Putamen (tissue), 1 donor: ENCODE measurements at places on chromosomes 3 and 15.
A peak's percentile ranks its signal among the peaks of the same experiment; 100 is the strongest.

GRCh38 chr3:192514081-192514753, 213.1 kb downstream of the FGF12 start:
- DNase-seq = no peak

- DNase-seq = no peak
Measured at GRCh38 chr3:187327845-187328244, 36.3 kb upstream of the MASP1 start.

DNA sequence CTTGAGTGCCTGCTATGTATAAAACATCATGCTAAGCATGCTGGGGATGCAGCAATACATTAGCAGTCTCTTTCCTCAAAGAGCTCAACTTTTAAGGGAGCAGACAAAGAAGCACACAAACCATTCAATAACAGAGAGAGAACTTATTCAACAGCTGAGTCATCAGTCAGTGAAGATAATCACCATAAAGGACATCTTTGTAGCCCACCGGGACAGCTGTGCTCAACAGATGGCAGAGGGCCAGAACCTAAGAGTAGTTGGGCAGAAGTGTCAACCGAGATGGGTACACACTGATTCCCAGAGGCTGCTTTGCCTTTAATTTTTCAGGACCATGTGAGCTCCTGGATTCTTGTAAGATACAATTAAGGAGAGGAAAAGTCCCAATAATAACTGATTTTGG, 4.2 kb upstream of the RAB8B start:
- DNase-seq = no peak

- DNase-seq = no peak
Measured at GRCh38 chr15:68639926-68640600, 61.3 kb downstream of the CORO2B start.

GRCh38 chr15:31039961-31040360, 48.5 kb upstream of the MTMR10 start:
- DNase-seq = no peak

- DNase-seq = peak; percentile 69
Measured at GRCh38 chr3:11482021-11482420, 161.7 kb downstream of the VGLL4 start.

DNA sequence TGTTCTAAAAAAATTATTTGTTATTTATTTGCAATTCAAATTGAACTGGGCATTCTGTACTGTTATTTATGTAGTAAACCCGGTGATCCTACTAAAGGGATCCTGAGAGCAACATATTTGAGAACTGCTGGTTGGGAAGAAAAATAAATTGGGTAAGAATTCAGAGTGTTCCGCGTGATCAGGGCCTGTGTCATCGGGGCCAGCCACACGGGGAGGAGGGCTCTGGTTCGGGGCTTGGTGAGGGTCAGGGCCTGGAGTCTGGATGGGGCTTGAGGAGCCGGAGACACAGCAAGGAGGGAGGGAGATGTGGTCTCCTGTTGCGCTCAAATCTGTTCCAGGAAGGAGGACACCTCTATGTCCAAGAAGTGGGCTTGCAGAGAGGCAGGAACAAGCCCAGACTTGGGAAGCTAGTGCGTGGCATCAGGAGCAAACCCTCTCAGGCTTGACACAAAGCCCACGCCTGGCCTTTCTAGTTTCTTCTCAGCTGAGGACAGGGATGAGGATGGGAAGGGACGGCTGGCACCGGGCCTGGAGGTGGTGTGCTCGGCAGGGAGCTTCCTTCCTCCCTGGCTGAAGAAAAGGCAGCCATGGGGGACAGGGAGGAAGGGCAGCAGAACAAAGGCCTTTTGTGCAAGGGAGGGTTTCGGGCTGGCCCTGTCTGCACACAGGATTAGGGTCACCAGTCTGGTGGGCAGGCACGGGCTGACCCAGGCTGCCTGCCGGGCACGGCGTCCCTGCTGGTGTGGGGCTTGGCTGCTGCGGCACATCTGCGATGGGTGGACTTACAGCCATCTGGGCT, 22.9 kb upstream of the FBLN2 start:
- DNase-seq = no peak

DNA sequence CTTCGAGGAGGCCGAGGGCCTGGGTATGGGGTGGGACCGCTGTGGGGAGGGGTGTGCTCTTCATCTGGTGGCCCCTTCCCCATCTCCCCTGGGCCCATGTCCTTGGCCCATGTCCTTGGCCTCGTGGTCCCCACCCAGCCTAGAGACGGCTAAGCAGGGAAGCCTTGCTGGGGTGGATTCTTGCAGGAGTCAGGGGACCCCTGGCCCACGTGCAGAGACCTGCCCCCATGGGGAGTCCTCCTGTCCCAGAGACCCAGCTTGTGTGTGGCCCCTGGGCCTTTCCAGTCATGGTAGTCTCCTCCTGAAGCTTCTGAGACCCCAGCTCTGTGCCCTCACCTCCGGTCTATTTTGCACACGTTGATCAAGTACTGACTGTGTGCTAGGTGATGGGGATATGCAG, 97.4 kb downstream of the TBC1D2B start:
- DNase-seq = no peak

- no peak for DNase-seq
Measured at GRCh38 chr15:70420948-70421482, 323.3 kb upstream of the TLE3 start.

DNA sequence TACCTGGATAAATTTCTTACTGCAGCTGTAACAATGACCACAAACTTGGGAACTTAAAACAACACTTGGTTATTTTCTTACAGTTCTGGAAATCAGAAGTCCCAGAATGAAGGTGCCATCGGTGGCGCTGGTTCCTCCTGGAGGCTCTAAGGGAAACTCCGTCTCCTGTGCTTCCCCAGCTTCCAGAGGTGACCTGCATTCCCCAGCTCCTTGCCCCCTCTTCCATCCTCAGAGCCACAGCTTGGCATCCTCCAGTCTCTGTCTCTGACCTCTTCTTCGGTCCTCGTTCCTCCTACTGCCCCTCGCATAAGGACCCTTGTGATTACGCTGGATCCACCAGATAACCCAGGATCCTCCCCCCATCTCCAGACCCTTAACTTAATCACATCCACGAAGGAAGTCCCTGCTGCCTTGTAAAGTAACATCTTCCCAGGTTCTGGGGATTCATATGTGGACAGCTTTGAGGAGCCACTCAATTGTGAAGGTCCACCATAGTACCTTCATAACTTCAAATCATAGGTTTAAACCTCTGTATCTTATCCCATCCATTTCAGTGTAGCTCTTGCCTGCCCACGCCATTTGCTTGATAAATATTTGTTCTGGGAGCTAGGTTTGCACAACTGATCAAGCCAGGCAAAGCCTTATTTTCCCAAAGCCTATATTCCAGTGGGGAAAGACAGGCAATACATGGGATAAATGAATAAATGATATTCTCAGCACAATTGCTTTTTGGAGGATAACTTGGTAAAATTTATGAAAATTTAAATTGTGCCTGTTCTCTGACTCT, 34.8 kb downstream of the KLF15 start:
- no peak for DNase-seq

DNA sequence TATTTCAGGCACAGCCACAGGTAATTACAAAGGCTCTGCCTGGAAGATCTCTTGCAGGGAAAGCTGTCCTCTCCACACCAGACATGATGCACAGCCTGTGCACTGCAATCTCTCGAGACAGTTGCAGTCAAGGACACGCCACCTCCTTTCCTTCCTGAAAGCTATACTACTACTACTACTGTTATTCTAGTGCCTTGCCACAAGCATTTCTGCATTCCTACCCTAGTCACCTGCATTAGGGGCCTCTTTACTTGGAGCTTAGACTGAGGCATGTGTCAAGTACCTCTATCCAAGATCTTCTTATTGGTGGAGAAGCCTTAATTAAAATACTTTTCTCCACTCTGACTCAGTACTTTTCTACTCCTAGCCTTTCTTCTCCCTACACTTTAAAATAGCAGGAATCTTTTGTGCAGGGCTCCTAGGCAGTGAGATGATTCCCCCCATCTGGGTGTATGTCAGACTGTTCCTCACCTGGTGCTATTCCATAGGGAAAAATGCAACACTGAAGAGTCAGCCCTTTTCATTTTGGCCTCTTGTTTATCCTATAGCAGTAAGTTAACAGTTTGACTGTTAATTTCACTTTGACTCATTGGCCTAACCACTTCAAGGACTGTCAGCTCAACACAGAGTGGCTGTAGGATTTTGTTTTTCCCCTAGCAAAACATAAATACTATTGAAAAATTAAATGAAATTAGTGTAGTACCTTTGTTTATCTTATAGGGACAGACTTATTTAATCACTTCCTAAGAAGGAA, 78.9 kb downstream of the ESYT3 start:
- no peak for DNase-seq

GRCh38 chr3:42581400-42581708, 413 bp downstream of the SEC22C start:
- DNase-seq = no peak

GRCh38 chr3:61340931-61341461, 89.7 kb upstream of the FHIT start:
- DNase-seq = peak; percentile 26

DNA sequence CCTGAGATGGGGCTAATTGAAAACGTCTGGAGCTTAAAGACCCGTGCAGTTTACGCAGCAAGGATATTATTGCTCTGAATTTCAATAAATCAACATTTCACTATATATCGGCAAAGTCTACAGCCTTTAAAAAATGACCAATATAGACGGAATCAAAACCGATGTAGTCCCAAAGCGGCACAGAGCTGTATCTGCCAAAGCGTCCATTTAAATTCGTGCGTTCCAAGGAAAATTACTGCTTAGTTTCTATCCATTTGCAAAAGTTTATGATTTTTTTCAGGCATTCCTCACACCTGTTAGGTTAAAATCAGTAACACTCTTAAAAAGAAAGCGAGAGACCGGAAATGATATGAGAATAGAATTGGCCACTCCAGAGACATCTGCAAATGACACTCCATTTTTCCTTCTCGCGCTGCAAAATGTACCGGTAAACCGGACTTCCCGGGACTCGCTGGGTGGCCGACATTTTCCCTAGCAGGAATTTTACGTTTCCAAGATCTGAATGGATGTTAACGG, 777 bp upstream of the EIF4A2 start:
- no peak for DNase-seq

GRCh38 chr3:176734146-176734545, 463.1 kb downstream of the TBL1XR1 start:
- DNase-seq = no peak

DNA sequence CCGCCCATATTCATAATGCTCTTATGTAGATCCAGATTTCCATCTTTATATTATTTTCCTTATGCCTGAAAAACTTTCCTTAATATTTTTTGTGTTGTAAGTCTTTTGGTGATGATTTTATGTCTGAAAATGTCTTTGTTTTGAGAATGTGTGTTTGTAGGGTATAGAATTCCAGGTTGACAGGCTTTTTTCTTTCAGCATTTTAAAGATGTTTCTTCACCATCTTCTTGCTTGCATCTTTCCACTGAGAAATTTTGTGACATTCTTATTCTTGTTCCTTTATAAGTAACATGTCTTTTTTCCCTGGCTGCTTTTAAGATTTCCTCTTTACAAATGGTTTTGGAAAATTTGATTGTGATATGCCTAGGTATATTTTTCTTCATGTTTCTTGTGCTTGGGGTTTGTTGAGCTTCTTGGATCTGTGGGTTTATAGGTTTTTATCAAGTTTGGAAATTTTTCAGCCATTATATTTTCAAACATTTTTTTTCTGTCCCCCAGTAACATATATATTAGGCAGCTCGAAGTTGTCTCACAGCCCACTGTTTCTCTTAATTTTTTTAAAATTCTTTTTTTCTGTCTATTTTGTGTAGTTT, 27.1 kb upstream of the SLC22A13 start:
- DNase-seq = no peak
